Hepatocyte (in vitro differentiated cells): ENCODE measurements at places on chromosomes 5 and 9.

GRCh38 chr9:126114409-126114760 is 212.2 kb upstream of the MVB12B start:
- no peak for DNase-seq

GRCh38 chr9:95434116-95435073 is 82.4 kb downstream of the PTCH1 start:
- DNase-seq: peak; percentile 39

DNA sequence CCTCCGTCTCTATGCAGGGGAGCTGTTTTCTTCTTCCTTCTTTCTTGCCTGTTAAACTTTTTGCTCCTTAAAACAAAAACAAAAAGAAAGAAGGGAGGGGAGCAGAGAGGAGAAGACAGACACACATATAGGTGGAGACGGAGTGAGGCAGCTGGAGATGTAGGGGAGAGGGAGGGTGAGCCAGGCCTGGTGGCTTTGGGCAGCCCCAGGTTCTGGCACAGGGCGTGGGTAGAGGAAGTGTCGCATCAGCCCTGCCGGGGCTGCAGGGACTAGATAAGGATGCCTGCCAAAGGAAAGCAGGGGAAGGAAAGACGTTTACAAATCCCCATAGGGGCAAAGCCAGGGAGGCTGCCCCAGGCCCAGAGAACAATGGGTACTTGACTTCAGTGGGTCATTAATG is 38.7 kb upstream of the PTGS1 start:
- no peak for DNase-seq

GRCh38 chr5:103532086-103532734 is 30.4 kb downstream of the NUDT12 start:
- peak; percentile 14 for DNase-seq

- no peak for DNase-seq
Measured at GRCh38 chr5:128264564-128265360, 181.2 kb downstream of the SLC12A2 start.

- DNase-seq: no peak
Measured at GRCh38 chr9:23764219-23764618, 61.8 kb downstream of the ELAVL2 start.

DNA sequence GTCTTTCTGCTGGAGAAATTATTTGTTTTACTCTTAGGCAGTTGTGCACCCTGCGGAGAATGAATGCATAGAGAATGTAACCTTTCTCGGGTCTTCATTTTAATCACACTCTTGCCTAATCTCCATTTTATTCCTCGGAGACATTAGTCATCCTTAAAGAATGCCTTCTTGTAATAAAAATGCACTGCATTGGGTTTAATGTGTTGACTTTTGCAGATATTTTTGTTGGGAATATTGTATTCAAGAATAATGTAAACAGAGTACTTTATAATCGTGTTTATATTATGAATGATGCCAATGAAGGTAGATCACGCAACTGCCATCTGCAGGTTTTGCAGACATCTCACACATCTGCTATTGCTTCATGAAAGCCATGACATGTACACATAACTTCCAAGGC is 1093.9 kb upstream of the CDH6 start:
- no peak for DNase-seq

GRCh38 chr5:522899-523440 is 1.3 kb downstream of the SLC9A3 start:
- peak; percentile 57 for DNase-seq

- DNase-seq: no peak
Measured at GRCh38 chr9:136623842-136624183, 38.9 kb upstream of the EGFL7 start.

DNA sequence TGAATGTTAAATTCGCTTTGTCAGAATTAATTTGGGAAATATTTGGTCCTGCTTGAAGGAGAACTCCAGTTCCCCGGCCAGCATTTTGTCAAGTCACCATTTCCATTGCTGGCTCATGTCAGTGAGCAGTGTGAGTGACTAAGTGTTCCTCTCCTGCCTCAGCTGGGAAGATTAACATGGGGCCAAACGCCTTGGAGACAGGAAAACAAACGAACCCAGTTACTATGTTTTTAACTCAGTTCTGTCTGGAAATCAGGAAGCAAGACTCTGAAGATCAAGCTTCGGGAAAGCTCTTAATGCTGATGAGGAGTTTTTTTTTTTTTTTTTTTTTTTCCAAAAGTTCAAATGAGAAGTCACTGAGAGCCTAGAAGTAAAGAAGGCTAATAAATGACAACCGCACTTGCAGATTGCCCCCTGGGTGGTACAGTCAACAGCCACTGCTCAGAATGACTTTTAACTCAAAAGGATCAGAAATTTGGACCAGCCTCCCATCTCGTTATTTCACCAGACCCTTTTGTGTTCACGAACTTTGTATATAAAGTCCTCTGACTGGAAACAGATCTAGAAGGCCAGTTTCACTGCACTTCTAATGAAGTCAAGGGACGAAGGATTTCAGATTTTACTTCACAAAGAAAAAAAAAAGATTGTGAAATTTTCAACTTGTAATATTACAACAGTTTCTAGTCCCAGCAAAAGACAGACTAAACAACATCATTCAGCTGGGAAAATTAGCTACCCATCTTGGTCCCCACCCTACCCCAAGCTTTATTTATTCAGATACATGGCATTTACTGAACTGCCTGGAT is 121.3 kb downstream of the LHFPL2 start:
- DNase-seq: peak; percentile 83

- peak; percentile 65 for DNase-seq
Measured at GRCh38 chr5:172837640-172838039, 3.6 kb downstream of the ERGIC1 start.

- DNase-seq: no peak
Measured at GRCh38 chr5:26578002-26578401, 460.4 kb downstream of the CDH9 start.

DNA sequence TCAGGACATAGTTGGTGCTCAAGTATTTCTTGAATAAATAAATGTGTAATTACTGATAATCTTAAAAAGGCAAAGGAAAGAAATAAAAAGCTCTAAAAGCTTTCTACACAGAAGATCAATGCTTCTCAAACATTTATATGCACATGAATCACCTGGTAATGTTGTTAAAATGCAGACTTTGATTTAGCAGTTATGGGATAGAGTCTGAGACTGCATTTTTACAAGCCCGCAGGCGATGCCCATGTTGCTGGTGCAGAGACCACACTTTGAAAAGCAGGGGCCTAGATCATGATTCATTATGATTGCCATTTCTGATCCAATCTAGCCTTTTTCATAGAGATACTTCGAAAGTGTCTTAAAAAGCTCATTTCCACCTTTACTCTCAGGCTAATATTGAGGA is 3.5 kb upstream of the CCDC152 start:
- no peak for DNase-seq

DNA sequence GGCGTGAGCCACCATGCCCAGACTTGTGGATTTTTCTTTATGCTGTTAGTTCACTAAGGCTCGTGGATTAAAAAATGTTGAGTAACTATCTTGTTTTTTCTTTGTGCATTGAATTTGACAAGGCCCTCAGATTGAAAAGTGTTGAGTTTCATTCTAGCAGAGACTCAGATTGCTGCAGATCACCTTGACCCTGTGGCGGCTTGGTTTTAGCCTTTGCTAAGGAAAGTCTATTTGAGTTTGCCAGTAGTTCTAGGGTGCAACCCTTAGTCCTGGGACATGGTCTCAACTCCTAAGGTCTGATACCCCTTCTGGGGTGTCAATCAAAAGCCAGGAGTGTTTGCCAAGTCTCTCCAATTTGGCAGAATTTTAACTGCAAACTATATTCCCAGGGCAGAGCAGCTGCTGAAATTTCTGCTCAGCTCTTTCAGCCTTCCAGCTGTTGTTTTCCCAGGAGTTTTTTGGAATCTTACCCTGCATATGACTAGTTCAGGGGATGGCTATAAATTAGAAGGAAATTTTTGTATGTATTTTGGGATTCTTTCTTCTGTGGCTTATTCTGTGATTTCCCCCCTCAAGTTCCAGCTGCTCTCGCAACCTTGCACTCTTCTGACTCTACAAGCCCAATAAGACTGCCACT is 84.3 kb upstream of the HAND1 start:
- DNase-seq: no peak

- DNase-seq: no peak
Measured at GRCh38 chr5:179192185-179192890, 132.2 kb downstream of the ZNF354C start.

GRCh38 chr9:89455356-89455824 is 42.5 kb downstream of the SEMA4D start:
- no peak for DNase-seq

DNA sequence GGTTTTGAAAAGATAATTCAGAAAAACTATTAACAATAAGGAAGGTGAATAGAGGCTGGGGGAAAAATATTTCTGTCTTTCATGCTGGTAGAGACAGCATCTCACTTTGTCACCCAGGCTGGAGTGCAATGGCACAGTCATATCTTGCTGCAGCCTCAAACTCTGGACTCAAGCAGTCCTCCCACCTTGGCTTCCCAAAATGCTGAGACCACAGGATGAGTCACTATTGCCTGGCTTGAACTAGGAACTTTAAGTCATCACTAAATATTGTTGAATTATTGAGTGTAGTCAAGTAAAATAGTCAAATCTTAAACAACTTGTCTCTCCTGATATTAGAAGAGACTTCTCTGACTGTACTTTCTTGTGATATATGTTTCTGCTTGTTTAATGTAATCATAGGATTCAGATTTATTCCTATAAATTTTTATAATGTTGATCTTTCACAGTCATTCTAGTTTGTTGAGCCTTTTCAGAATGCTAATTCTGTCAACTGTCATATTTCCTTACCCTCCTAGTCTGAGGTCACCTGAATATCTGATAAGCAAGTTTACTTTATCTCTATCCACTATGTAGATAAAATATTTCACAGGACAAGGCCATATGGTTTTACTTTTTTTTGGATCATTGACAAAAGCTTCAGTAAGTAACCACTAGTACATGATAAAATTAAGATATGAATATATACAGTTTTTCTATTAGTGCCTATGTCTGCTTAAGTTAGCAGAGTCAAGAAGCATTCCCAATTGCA is 1696.5 kb downstream of the MAT2B start:
- no peak for DNase-seq

DNA sequence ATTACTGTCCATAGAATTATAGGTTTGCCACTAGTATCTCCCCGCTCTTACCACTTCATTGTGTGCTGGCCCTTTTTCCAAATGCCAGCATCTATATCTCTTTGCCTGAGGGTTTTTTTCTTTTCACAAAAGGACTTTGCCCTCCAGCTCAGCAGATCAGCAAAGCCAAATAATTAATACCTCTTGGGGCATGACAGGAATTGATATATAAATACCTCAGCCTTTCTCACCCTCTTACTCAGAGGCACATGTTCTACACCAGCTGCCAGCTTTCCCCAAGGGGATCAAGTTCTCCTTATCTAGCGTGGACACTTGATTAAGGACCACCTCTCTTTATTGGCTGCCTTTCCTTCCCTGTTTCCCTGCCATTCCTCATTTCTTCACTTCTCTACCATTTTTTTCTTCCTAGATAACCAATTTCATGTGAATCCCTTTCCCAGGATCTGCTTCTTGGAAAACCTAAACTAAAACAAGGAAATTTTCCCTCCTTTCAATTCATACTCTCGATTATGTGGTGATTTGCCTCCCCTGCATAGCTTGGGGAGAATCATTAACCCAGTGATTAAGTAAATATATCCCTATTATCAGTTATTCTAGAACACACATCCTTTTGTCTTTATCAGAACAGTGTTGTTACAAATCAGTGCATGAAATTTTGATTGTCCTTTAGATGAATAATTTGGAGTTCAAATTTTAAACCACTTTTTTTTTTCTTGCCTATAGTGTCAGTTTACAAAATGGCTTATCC is 6.9 kb upstream of the NUDT12 start:
- DNase-seq: peak; percentile 48

- DNase-seq: no peak
Measured at GRCh38 chr5:175713930-175714329, 56.1 kb downstream of the HRH2 start.

DNA sequence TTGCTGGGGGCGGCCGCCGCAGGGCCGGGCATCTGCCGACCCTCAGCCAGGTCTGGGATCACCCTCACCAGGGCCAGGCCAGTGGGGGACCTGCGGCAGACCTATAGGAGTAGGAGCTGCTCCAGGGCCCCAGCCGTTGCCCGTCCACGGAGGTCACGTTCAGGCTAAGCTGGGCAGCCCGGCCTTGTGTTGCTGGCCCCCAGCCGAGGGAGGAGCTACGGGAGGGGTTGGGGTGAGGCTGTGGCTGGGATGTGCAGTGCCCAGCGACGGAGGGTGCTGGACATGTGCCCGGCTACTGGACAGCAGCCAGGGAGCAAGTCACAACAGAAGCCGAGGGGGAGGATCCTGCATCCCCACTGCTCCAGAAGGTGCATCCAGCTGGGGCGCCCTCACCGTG is 39.6 kb upstream of the SLC6A19 start:
- DNase-seq: no peak

- peak; percentile 34 for DNase-seq
Measured at GRCh38 chr9:3525096-3525835, 535 bp downstream of the RFX3 start.

- DNase-seq: no peak
Measured at GRCh38 chr5:143887903-143888665, 76.1 kb downstream of the HMHB1 start.
